Neuronal stem cell (in vitro differentiated cells): ENCODE measurements at places on chromosomes 12 and 14.

- no peak overlapping the region for H3K27ac ChIP-seq
- no peak for DNase-seq
- H3K4me3 ChIP-seq = no peak overlapping the region
- peaks cover 4% of the 10 kb centered on the region for H3K4me1 ChIP-seq
- H3K36me3 ChIP-seq = no peaks in the 10 kb centered on the region
These were observed 225.3 kb upstream of the PELI2 start for GRCh38 chr14:55892906-55893305.

DNA sequence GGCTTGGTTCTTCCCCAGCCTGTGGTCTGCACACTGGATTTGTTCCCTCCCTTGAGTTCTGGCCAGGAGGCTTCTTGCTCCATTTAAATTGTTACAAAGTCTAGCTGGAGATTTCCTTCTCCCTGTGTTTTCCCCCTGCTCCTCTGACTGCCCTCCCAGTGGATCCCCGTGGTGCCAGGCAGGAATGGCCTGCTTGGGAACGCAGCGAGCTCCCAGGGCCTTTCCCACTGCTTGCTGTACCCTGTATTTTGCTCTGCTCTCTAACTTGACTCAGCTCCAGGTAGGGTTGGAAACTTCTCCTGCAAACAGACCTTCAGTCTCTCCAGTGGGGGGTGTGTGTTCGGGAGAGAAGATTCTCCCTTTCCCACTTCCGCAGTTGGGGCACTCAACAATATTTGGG, 349.2 kb upstream of the FBXO33 start:
- no peaks in the 10 kb centered on the region for H3K27me3 ChIP-seq
- H3K4me3 ChIP-seq = no peak overlapping the region
- no peak overlapping the region for H3K27ac ChIP-seq
- no peaks in the 10 kb centered on the region for H3K36me3 ChIP-seq
- DNase-seq = no peak

DNA sequence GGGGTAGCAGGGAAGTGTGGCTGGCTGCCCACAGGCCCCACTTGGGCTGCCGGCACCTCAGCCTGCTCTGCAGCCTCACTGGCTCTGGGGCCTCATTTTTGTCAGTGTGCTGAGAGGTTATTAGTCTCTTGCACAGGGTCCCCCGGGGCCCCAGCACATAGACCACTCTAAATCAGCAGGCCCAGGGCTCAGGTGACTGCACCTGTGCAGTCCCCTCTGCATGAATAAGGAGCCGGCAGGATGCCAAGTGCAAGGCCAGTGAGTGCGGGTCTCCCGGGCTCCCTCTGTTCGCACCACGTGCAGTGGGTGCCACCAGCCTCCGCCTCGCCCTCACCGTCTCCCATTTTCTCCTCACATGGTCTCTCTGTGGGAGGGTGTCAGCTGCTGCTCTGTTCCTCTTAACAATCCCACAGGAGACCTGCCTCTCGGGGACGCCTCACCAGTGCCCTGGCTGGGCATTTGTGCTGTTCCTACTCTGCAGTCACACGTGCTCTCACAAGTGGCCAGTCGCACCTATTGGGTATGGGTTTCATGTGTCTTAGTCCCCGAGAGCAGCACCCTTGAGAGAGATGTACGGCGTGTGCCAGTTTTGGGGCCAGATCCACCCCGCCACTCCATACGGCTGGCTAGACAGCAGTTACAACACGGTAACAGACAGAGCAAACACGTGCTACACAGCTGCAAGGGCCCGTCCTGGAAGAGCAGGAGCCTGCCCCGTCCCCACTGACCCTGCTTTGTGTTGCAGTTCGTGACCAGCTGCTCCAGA, 40.4 kb downstream of the MMAB start:
- H3K27ac ChIP-seq = no peak overlapping the region
- no peak overlapping the region for H3K4me3 ChIP-seq
- H3K4me1 ChIP-seq = no peaks in the 10 kb centered on the region

- peaks cover 2% of the 10 kb centered on the region for H3K36me3 ChIP-seq
- no peaks in the 10 kb centered on the region for H3K27me3 ChIP-seq
- H3K4me3 ChIP-seq = no peak overlapping the region
- peaks cover 2% of the 10 kb centered on the region for H3K4me1 ChIP-seq
- no peak for DNase-seq
- no peak overlapping the region for H3K27ac ChIP-seq
These were observed 291.7 kb upstream of the DDHD1 start for GRCh38 chr14:53444677-53445312.

DNA sequence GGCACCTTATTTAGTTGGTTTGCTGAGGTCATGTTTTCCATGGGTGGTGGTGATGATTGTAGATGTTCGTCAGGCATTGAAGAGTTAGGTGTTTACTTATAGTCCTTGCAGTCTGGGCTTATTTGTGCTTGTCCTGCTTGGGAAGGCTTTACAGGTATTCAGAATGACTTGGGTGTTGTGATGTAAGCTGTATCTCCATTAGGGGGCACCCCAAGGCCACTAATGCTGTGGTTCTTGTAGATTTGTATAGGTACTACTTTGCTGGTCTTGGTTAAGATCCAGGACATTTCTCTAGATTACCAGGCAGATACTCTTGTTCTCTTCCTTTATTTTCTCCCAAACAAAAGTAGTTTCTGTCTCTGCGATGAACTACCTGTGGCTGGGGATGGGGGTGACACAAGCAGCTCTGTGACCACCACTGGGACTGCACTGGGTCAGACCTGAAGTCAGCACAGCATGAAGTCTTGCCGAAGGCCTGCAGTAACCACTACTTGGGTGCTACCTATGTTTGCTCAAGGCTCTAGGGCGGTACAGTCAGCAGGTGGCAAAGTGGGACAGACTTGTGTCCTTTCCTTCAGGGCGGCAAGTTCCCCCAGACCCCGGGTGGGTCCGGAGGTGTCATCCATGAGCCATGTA, 35.8 kb upstream of the FBXO33 start:
- no peak for DNase-seq
- H3K4me1 ChIP-seq = no peaks in the 10 kb centered on the region
- H3K27ac ChIP-seq = no peak overlapping the region
- H3K27me3 ChIP-seq = no peaks in the 10 kb centered on the region
- H3K36me3 ChIP-seq = no peaks in the 10 kb centered on the region
- no peak overlapping the region for H3K4me3 ChIP-seq

DNA sequence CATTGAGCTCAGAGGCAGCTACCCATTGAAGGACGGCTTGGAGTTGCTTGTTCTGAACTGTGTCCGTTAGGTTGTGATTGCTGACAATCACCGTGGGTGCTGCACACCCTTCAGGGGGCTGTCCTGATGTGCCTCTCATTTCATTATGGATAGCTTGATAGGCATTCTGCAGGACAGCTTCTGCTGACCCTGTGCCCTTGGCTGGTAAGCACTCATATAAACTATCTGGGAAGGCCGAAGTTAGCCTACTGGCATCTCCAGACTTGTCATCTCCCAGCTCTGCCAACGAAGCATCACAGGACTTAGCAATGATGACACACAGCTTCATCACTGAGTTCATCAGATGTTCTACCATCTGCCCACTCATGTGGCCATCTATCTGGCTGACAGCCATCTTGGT, 22.3 kb downstream of the AKAP3 start:
- H3K27ac ChIP-seq = no peak overlapping the region
- H3K4me1 ChIP-seq = peaks cover 1% of the 10 kb centered on the region
- DNase-seq = no peak
- H3K36me3 ChIP-seq = no peaks in the 10 kb centered on the region
- no peaks in the 10 kb centered on the region for H3K27me3 ChIP-seq

- no peak for DNase-seq
- no peaks in the 10 kb centered on the region for H3K27me3 ChIP-seq
- H3K27ac ChIP-seq = no peak overlapping the region
- peaks cover 3% of the 10 kb centered on the region for H3K4me1 ChIP-seq
- no peaks in the 10 kb centered on the region for H3K36me3 ChIP-seq
- H3K4me3 ChIP-seq = no peak overlapping the region
These were observed 81.8 kb upstream of the PPP1R12A start for GRCh38 chr12:80016684-80017083.

- H3K36me3 ChIP-seq = no peaks in the 10 kb centered on the region
- DNase-seq = no peak
- no peak overlapping the region for H3K27ac ChIP-seq
- H3K4me1 ChIP-seq = no peaks in the 10 kb centered on the region
These were observed 350.0 kb downstream of the GALC start for GRCh38 chr14:87643005-87643404.

DNA sequence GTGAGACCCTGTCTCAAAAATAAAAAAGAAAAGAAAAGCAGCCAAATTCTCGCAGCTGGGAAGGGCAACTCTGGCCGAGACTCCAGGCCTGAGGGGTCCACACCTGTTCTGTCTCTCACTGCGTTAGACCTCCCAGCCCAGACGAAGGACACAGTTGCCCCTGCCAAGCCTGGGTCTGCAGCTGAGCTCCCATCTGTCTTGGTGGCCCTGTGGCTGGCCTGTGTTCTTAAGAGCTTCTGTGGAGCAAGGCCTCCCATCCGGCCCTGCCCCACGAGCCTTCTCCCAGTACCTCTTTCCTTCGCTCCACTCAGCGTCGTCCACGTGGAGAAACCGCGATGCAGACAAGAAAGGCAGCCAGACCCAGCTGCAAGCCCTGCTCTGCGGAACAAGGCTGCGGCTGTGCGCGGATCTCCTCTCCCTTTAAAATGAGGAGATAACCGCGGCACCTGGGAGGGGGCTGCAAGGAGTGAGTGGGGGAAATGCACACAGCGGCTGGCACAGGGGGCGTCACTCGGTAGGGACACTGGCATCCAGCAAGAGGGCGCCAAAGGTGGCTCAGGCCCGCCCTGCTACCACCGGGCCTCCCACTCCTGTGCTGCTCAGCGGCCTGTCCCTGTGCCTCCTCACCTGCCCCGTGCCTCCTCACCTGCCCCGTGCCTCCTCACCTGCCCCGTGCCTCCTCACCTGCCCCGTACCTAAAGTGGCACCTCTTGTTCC, 42.4 kb downstream of the LRRC74A start:
- H3K27ac ChIP-seq = no peak overlapping the region
- no peak for DNase-seq
- H3K27me3 ChIP-seq = peaks cover 2% of the 10 kb centered on the region
- H3K4me1 ChIP-seq = peaks cover 4% of the 10 kb centered on the region
- no peak overlapping the region for H3K4me3 ChIP-seq

DNA sequence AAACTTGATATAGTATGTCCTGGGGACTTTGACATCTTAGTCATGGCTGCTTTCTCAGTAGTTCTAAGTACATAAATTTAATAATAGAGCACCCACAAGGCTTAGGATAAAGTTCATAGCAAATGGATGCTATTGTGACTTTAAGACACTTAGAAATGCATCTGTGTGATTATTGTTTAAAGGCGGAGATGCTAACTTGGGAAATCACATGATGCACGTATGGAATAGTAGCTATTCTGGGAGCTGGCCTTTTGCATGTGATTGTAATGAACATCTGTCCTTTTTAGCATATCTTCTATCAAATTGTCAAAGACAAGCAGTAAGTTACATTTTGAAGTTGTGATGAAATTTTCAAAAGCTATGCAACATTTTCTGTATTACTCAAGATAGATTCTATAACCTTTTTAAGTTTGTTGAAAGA, 46.7 kb upstream of the ATP2A2 start:
- H3K36me3 ChIP-seq = peaks cover 2% of the 10 kb centered on the region
- no peaks in the 10 kb centered on the region for H3K27me3 ChIP-seq
- H3K4me3 ChIP-seq = no peak overlapping the region
- no peak overlapping the region for H3K27ac ChIP-seq
- H3K4me1 ChIP-seq = peaks cover 12% of the 10 kb centered on the region

- no peak for DNase-seq
- H3K36me3 ChIP-seq = no peaks in the 10 kb centered on the region
- H3K27me3 ChIP-seq = no peaks in the 10 kb centered on the region
- no peak overlapping the region for H3K4me3 ChIP-seq
- no peaks in the 10 kb centered on the region for H3K4me1 ChIP-seq
- no peak overlapping the region for H3K27ac ChIP-seq
These were observed 6.9 kb upstream of the IGFBP6 start for GRCh38 chr12:53090554-53090953.

- H3K4me3 ChIP-seq = no peak overlapping the region
- no peaks in the 10 kb centered on the region for H3K36me3 ChIP-seq
- no peak for DNase-seq
These were observed 54.4 kb upstream of the MED13L start for GRCh38 chr12:116331876-116332275.

GRCh38 chr12:19718401-19718800, 279.1 kb downstream of the AEBP2 start:
- H3K4me3 ChIP-seq = no peak overlapping the region
- H3K4me1 ChIP-seq = peaks cover 7% of the 10 kb centered on the region
- H3K27me3 ChIP-seq = no peaks in the 10 kb centered on the region
- no peaks in the 10 kb centered on the region for H3K36me3 ChIP-seq

DNA sequence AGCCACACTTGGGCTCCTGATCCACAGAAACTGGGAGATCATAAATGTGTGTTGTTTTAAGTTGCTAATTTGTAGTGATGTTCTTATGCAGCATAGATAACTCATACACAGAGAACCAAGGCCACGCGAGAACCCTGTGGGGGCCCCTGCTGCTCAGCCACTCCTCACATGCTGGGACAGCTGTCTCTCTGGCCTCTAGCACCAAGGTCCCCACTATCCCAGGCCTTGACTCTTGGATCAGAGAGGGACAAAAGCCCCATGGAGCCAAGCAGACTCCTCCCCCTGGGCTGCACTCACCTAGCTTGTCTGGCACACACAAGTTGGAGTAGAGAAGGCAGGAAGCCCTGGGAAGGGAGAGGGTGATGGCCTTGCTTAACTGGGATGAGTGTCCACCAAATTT, 11.3 kb downstream of the PLD4 start:
- no peaks in the 10 kb centered on the region for H3K36me3 ChIP-seq
- no peaks in the 10 kb centered on the region for H3K4me1 ChIP-seq
- peaks cover 42% of the 10 kb centered on the region for H3K27me3 ChIP-seq
- no peak overlapping the region for H3K27ac ChIP-seq
- no peak overlapping the region for H3K4me3 ChIP-seq

GRCh38 chr14:104172880-104173279, 34.5 kb downstream of the KIF26A start:
- peaks cover 24% of the 10 kb centered on the region for H3K36me3 ChIP-seq
- H3K27ac ChIP-seq = no peak overlapping the region
- H3K4me3 ChIP-seq = no peak overlapping the region
- no peaks in the 10 kb centered on the region for H3K27me3 ChIP-seq
- DNase-seq = no peak
- peaks cover 19% of the 10 kb centered on the region for H3K4me1 ChIP-seq

- peaks cover 6% of the 10 kb centered on the region for H3K4me1 ChIP-seq
- no peaks in the 10 kb centered on the region for H3K36me3 ChIP-seq
- no peaks in the 10 kb centered on the region for H3K27me3 ChIP-seq
These were observed 21.6 kb downstream of the SOX5 start for GRCh38 chr12:23927907-23928306.

GRCh38 chr12:132142679-132143335, 1.3 kb downstream of the DDX51 start:
- H3K36me3 ChIP-seq = peaks cover 70% of the 10 kb centered on the region
- H3K4me3 ChIP-seq = peak overlapping the region; percentile 89
- H3K27ac ChIP-seq = no peak overlapping the region
- no peak for DNase-seq

DNA sequence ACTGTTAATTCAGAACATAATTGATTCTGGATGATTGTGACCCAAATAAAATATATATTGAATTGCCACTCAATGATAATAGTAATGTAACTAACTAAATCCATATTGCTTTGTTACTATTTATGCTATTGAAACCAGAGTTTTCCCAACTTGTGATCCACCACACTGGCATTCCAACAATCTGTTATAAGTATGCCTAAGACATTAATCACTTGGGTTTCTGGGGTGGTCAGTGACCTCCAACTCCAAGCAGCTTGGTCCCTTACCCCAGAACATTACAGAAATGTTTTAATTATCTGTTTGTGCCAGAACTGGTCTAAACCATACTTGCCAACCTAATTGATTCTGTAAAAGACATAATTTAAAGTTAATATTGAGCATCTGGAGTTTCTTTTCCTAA, 14.6 kb downstream of the CAPS2 start:
- DNase-seq = no peak
- no peaks in the 10 kb centered on the region for H3K36me3 ChIP-seq
- H3K4me1 ChIP-seq = peaks cover 8% of the 10 kb centered on the region
- no peak overlapping the region for H3K27ac ChIP-seq
- no peak overlapping the region for H3K4me3 ChIP-seq
